ENCODE measurements at places on chromosomes 16 and 17.

- DNase-seq, result no peak
These were observed 3.2 kb downstream of the ARHGAP27 start for GRCh38 chr17:45429339-45430005.

GRCh38 chr17:60315650-60316049, 76.3 kb downstream of the USP32 start:
- no peak for DNase-seq

GRCh38 chr17:41635121-41636097, 11.0 kb upstream of the KRT17 start:
- DNase-seq, result no peak

- DNase-seq, result no peak
These were observed 28.1 kb downstream of the MAPK8IP3 start for GRCh38 chr16:1734123-1734522.

- DNase-seq, result no peak
These were observed 9.4 kb downstream of the C16orf89 start for GRCh38 chr16:5056352-5056751.

GRCh38 chr16:4288148-4288921, 15.5 kb upstream of the TFAP4 start:
- DNase-seq, result peak; percentile 46

DNA sequence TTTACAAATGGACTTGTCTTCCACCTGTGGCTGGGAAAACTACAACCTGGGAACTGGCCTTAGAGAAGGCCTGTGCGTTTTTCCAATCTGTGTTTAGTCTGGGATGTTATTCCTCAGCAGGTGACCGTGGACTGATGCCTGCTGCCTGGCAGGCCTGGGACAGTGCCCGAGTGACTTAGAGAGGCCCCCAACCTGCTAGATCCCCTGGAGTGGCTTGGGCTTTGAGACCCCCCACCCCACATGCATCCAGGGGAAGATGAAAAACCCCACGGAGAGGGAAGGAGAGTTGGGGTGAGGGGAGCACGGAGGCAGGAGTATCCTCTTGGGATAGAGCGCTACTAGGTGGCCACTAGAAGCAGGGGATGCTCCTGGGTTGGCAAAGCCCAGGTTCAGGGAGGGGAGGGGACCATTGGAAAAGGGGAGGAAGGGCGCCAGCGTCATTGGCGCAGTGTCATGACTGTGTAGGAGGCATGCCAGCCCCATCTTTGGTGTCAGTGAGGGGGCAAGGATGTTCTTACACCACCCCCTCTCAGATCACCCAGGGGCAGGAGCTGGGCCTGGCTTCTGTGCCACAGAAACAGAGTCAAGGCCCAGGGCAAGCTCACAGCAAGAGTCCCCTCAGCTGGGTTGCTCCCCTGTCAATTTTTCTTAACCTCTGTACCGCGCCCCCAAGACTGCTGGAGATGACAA, 54.1 kb downstream of the MEAK7 start:
- no peak for DNase-seq

- DNase-seq, result no peak
These were observed 66.1 kb downstream of the C16orf78 start for GRCh38 chr16:49439676-49440075.

- DNase-seq, result no peak
These were observed 21.6 kb upstream of the PABPN1L start for GRCh38 chr16:88888057-88888456.

DNA sequence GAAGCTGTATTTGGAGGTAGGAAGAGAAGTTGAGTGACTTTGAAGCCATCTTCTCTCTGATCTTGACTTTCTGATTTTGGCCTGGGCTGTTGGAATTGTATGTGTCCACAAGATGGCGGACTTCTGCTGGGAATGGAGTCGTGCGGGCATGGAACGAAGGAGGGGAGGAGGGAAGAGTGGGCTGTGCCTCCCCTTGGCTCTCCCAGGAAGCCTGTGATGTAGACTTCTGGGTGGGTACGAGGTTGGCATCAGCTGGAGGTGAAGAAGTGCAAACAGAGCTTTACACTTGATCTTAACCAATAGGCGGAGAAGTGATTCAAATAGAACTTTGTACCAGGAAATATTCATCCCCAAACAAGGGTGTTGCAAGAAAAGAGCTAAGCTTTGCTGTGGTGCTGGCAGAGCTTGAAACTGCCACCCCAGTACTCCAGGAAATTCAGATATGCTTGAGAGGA, 7.4 kb upstream of the TMEM220 start:
- DNase-seq, result peak; percentile 52

GRCh38 chr17:33515974-33516373, 222.9 kb upstream of the ASIC2 start:
- DNase-seq, result no peak

DNA sequence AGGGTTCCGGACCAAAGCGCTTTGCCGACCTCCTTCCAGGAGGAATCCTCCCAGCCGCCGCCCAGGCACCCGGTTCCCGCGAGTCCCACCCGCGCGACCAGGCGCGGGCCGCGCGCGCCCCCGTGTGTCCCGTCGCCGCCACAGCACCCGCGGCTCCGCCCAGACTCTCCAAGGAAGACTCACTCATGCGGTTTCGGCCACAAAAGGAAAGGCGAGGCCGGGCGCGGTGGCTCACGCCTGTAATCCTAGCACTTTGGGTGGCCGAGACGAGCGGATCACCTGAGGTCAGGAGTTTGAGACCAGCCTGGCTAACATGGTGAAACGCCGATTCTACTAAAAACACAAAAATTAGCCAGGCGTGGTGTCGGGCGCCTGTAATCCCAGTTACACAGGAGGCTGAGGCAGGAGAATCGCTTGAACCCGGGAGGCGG, 3.5 kb upstream of the PKMYT1 start:
- DNase-seq, result peak; percentile 72

DNA sequence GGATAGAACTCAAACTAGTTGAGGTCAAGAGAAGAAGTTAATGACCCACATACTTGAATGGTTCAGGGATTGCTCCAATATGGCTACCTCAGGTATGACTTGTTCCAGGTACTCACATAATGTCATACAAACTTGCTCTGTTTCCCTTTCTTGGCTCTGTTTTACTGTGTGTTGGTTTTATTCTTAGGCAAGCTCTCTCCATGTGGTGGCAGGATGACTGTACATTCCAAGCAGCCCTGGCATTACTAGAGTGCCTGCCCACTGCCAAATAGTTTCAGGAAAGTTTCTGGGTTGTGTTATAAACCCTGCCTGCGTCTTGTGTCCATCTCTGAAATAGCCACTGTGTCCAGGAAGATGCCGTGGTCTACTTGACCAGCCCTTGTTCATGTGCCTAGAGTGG, 476.8 kb downstream of the SHISA9 start:
- no peak for DNase-seq

- no peak for DNase-seq
These were observed 43.5 kb downstream of the HS3ST2 start for GRCh38 chr16:22857296-22858025.

DNA sequence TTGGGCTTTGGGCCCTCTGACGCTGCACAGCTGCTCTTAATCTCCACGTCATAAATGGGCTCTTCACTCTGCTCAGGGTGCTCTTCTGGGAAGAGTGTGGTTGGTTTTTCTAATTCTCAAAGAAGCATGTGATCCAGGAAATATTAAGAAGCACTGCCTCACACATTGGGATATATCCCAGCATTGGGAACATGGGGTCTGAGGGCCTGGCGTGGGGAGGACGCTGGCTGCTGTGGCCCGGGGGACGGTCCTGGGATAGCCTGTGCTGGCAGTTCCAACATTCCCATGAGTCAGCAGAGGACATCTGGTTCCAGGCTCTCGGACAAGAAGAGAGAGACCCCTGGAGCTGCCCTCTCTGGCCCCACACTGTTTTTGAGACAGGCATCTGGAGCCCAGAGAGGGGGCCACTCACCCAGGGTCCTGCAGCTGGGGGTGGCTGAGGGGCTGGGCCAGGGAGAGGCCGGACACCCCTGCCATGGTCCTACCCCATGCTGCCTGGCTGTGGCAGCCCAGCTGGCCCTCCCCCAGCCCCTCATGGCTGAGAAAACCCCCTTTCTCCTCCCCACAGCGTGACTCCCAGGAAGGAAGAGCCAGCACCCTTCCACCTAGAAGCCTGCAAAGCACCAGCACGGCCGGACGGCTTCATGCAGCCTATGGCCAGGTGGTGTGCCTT, 58.8 kb downstream of the NT5M start:
- no peak for DNase-seq

DNA sequence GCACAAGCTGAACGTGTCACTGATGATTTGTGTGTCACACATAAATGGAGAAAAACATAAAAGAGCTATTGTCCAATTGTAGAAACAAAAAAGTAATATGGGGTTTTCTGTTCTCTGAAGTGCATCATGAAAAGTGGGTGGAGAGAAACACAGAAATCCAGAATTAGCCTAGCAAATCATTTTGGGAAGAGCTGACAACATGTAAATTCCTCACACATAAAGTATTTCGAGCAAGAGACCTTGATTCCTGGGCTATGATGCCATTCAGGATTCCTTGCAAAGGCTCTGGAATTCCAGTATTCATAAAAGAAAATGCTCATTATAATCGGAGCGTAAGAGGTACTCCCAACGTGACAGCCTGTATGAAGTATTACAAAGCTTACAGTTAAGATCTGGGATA, 1.1 kb downstream of the DCUN1D3 start:
- DNase-seq, result no peak

- DNase-seq, result no peak
These were observed 18.8 kb upstream of the IRF8 start for GRCh38 chr16:85879975-85880831.

DNA sequence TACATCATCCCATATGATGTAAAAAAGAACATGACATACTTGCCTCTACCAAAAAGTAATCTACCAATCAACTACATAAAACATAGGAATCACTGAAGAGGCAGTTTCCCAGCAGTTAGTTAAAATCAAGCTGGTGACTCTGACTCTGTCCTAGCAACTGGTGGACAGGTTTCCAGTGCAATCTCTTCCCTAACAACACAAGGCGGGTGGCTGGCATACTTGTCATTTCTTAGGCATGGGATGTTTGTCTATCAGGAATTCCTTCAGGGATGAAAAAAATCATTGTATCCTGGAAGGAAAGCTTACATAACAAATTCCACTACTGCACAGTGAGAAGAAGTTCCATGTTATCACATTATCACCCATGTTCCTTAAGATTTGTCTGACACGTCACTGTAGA, 50.9 kb downstream of the HELZ start:
- no peak for DNase-seq

DNA sequence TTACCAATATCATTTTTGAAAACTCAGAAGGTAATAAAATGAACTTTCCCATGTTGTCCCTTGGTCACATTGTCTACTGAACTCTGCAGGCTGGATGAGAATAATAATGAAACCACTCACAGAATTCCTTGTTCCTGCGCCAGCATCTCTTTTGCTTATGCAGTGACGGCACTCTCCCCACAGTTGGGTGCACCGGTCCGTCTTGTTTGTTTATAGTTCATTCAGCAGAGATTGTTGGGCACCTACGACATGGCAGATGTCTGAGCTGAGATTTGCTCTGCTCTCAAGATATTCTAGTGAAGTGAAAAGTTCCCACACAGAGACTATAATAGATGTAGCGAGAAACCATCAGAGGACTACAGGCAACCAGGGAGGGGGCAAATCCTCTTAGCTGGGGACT, 375.7 kb upstream of the CDH11 start:
- DNase-seq, result no peak

- no peak for DNase-seq
These were observed 2.1 kb upstream of the MFAP4 start for GRCh38 chr17:19388791-19389785.

DNA sequence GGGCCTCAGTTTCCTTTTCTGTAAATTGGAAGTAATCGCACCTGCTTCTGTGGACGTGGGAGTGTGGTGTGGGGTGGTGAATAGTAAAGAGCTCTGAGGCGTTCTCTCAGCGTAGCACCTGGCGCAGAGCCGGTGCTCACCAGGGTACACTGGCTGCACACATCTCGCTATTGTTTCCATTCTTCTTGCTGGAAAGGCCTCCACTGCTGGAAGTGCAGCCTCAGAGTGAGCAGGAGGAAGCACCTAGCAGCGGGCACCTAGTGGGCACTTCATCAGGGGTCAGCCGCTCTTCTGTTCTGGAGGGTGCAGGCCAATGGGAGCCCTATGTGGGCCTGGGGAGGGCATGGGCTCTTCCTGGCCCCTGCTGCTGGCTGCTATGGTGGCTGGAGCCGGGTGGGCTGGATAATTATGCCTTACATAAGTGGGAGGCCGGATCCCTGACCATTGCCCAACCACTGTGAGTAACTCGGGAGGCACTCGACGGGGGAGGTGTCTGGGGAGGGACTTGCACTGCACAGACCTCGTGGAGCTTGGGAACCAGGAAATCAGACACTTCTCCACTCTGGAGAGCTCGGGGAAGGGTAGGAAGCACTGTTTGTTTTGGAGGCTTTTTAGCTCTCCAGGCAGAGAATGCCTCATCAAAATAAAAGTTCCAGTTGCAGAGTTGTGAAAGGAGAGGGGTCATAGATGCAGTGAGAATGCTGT, 1.7 kb downstream of the MAP2K3 start:
- DNase-seq, result peak; percentile 92

DNA sequence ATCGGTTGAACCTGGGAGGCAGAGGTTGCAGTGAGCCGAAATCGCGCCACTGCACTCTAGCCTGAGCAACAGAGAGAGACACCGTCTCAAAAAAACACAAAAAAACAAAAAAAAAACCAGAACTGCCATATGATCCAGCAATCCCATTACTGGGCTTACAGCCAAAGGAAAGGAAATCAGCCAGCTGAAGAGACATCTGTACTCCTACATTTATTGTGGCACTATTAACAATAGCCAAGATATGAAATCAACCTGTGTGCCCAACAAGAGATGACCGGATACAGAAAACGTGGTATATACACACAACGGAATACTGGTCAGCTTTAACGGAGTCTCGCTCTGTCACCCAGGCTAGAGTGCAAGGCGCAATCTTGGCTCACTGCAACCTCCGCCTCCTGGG, 14.6 kb downstream of the FANCA start:
- DNase-seq, result no peak

DNA sequence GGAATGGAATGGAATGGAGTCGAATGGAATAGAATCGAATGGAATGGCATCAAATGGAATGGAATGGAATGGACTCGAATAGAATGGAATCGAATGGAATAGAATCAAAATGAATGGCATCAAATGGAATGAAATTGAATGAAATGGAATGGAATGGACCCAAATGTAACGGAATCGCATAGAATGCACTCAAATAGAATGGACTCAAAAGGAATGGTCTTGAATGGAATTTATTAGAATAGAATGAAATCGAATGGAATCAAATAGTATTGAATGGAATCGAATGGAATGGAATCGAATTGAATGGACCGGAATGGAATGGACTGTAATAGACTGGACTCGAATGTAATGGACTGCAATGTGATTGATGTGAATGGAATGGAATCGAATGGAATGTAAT, 501.4 kb upstream of the WSB1 start:
- DNase-seq, result peak; percentile 23

DNA sequence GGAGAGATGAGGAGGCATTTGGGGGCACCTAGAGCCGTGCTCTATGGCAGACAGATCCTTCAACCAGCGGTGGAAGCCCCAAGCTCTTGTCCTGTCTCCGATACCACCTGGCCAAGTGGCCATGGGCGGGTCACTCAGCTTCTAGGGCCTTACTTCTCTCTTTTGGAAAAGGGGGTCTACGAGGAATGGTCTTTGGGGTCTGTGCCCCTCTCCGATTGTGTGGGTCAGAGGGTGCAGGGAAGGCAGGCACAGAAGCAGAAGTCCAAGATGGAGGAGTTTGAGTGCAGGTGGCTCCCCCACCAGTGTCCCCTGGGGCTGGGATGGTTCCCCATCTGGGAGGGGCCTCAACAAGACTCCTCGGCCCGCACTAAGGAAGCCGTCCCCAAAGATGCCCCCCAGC, 116.7 kb downstream of the CCDC182 start:
- no peak for DNase-seq
